ENCODE measurements at places on chromosomes 2 and 18.

GRCh38 chr2:239636808-239637207 lies 236.0 kb upstream of the HDAC4 start:
- no peak for DNase-seq

- DNase-seq = no peak
Measured at GRCh38 chr2:66569321-66569851, 134.5 kb downstream of the MEIS1 start.

- DNase-seq = no peak
Measured at GRCh38 chr2:151906633-151906998, 78.4 kb upstream of the ARL5A start.

DNA sequence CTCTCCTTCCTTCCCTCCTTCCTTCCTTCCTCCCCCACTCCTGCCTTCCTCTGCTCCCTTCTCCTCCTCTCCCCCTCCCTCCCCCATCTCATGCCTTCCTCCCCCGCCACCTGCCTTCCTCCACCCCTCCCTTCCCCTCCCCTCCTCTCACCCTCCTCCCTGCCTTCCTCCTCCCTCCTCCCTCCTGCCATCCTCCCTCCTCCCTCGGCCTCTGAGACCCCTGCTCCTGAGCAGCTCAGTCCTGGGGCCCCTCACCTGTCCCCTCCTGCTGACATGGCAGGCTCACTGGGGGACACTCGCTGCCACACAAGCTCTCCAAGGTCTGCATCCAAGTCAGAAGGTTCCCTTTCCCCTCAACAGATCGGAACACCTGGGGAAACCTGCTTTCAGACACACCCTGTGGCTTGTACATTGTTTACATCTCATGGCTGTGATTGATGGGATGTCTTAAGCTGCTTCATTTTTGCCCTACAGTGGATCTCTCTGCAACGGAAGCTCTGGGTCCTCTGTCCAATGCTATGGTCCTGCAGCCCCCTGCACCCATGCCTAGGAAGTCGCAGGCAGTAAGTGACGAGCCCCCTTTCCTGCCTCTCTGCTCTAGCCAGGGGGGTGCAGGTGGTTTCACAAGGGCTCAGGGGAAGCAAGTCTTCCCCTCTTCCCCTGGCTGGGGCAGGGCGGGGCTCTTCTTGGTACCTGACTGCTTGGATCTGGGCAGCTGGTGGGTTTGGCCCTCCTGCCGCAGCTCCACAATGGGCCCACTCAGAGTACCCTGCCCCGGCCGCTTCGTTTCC lies 22.9 kb downstream of the ITGB1BP1 start:
- DNase-seq = no peak

- no peak for DNase-seq
Measured at GRCh38 chr2:86790676-86791572, at the start of gene CD8A. Gene CD8A, minus strand, starts transcription at chr2:86790913. Its CDS starts 88 bp downstream, at chr2:86790825.

DNA sequence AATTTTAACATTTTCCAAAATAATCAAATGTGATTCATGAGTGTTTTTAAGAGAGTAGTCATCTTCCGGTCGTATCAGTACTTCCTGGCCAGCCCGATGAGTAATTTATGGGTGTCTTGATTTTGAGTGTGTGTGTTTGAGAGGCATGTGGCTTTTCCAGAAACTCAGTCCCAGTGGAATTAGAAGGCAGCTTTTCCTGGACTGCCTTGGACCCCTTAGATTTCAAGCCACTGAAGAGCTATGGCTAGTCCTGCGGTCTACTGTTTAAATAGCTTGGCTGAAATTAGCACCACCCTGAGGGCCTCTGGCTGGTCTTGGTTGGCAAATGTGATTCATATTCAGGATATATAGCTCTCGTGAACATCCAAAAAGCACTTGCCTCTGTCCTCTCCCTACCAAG lies 59.4 kb downstream of the HK2 start:
- DNase-seq = no peak

GRCh38 chr2:30197570-30198192 lies 33.7 kb upstream of the LBH start:
- DNase-seq = no peak

DNA sequence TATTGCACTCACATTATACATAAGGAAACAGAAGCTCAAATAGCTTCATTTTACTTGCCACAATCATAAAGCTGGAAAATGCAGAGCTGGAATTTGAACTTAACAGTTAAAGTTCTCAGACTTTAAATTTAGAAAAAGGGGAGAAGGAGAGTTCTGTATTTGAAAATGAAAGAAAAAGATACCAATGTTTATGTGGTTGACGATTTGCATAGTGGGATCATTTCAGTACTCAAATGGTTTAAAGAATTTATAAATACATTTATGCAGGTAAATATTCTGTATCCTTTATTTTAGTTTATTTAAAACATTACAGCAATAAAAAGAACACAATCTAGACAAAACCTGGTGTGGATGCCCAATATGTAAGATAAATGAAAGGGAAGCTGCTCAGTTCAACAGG lies 25.5 kb upstream of the STAT4 start:
- DNase-seq = no peak

GRCh38 chr2:52594026-52594425 lies 1173.6 kb upstream of the CHAC2 start:
- DNase-seq = no peak

- no peak for DNase-seq
Measured at GRCh38 chr18:73668051-73668450, 479.6 kb downstream of the FBXO15 start.

DNA sequence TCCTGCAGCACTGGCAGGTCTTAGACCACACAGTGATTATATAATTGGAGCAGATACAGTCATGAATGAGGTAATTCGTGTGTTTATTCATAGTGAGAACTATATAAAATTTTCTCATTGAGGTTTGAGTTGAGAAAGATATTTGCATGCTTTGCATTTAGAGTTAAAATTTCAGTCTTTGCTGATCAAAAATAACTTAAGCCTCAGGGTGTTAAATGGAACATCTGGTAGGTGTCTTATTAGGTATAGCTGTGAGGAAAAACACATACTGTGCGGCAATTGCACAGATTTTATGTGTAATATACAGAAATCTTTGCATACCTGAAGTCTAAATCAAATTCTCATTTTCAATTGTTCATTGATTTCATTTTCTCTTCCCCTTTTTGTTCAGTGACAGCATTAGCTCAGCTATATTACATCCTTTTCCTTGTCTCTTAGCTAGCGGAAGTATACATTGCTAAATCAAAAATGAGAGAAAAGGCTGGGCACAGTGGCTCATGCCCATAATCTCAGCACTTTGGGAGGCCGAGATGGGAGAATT lies 21.2 kb downstream of the GORASP2 start:
- DNase-seq = no peak

- no peak for DNase-seq
Measured at GRCh38 chr2:230872968-230873660, 8.4 kb downstream of the ITM2C start.

DNA sequence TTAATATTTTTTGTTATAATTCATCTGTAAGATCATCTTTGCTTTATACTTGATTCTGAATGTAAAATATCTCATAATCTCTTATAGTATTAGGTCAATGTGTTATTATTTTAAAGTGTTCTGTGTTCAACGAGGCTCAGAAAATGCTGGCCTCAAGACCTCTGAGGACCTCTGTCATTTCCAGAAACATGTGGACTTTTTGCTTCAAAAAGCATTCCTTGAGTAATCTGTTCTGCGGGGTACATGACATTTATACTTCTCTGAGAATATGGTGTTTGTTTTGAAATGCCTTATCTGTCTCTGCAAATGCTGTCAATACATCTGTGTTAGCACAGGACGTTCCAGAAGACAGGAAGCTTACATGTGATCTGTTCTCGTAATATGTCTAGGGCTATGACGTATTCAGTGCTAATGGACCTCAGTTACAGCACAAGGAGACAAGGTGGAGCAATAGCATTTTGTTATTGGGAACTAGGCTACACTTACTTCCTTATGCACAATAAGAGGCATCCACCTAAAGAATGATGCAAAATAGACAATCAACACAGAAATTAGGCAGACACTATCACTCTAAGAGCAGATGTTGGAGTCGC lies 37.6 kb upstream of the IL1RL1 start:
- DNase-seq = no peak

- DNase-seq = no peak
Measured at GRCh38 chr18:3046216-3046808, 33.4 kb upstream of the LPIN2 start.

DNA sequence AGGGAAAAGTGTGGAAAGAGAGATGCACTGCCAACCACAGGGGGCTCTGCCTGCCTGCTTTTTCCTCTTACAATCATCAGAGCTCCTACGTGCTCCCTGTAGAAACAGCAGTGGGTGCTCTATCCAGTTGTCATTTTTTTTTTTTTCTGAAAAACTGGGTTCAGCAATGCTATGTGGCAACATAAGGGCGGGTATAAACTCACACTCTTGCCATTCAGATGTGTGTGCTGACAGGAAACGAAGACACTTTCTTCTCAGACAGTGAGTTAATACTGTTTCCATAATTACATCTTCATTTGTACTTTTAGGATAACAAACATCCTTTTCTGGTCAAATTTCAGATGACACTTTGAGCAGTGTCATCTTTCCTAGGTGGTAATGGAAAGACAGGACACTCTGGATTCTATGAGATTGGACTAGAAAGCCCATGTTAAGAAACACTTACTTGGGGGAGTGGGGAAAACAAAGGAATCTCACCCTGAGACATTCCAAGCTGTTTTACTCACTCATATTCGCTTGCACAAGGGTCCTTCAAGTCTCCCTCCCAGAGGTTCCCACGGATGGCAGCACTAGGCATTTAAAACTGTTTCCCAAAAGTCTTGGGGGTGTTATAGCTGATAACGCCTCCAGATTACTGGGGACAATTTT lies 41.3 kb downstream of the CCDC93 start:
- DNase-seq = no peak

- no peak for DNase-seq
Measured at GRCh38 chr2:54228945-54229344, 27.1 kb downstream of the TSPYL6 start.

DNA sequence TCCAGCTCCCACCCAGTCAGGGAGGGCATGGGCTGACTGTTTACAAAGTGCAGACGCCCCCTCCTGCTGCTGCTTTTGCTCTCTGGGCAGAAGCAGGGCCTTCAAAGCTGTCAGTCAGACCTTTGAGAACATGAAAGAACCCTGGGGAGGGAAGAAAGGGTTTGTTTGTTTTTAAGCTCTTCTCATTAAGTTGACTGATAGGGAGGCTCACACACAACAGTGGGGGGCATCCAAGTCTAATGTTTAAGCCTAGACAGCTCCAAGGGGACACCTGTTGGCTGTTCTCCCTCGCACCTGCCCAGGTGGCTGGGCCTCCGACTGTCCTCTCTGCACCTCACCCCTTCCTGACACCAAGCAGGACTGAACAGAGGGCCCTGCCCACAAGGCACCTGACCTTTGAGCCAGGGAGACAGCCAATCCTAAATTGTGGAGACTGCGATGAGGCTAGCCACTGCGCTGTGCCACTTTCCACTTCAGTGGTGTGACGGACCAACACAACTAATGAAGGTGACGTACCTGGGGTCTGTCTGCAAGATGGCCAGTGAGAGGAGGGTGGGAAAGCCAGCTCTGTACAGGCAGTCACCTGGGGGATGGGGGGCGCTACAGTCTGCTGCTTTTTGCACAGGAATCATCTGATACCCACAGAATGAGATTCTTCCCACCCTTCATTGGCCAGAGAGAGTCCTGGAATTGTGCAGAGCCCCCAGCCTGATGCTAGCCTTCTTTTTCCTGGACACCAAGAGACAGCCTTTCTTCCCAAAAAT lies 16.3 kb downstream of the ST6GAL2 start:
- no peak for DNase-seq

- DNase-seq = no peak
Measured at GRCh38 chr2:223104336-223105132, 52.5 kb downstream of the KCNE4 start.

DNA sequence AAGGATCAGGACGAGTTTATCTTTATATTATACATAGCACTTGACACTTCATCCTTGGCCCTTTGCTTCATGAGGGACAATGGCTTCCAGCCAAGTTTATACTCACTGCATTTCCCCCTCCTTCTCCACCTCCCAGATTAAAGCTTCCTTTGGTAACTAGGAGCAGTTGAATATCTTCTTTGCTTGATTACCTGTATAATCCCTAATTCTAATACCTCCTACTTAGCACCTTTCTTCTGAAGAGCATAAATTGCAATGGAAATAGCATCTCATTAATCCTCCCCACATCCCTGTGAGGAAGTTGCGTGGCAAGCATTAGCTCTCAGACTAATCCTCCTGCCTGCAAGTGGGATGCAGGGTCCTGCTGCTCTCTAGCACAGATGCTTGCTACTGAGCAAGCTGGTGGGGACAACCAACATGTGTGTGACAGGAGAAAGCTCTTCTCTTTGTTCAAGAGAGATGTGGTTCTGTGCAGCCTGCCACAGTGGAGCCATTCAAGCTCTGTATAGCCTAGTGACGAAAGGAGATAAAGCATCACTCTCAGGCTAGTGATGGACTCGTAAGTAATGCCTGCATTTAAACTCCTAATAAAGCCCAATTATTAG lies 19.1 kb downstream of the KLHL14 start:
- DNase-seq = no peak

- no peak for DNase-seq
Measured at GRCh38 chr2:40859617-40860016, 407.7 kb upstream of the SLC8A1 start.

Measured in stimulated activated CD4-positive, alpha-beta T cell treated with anti-CD3 and anti-CD28 coated beads, Interleukin-12 subunit alpha, Interleukin-12 subunit beta, amount 100 ng/mL, for 24 hours (primary cell).